Aortic smooth muscle cell (primary cell): ENCODE measurements at places on chromosomes 3 and 15. TPM values are rescaled to one million over a fixed set of nuclear protein-coding genes. Genes with fewer than 3 reads are reported as not detected.

Gene SNTN
- not detected in 2 replicates for total RNA-seq

Gene ZMAT3
- 22.2 and 29.7 TPM in 2 replicates for total RNA-seq

Gene ATG3
- total RNA-seq: 109 and 122 TPM in 2 replicates

Gene PLCH1
- 0.06 and 0.13 TPM in 2 replicates for total RNA-seq

Gene SCN11A
- total RNA-seq: 0.06 and 0.13 TPM in 2 replicates

Gene IL20RB
- 0.31 and 0.53 TPM in 2 replicates for total RNA-seq

Gene SLC28A1
- total RNA-seq: not detected in 2 replicates

Gene GOLGA8S
- under 0.01 and 0.06 TPM in 2 replicates for total RNA-seq

Gene THUMPD3
- total RNA-seq: 56.4 and 66.6 TPM in 2 replicates

Gene ZPLD1
- total RNA-seq: 0.19 and 0.26 TPM in 2 replicates
